Fibroblast of upper back skin (primary cell): ENCODE measurements at places on chromosomes 4 and X.

DNA sequence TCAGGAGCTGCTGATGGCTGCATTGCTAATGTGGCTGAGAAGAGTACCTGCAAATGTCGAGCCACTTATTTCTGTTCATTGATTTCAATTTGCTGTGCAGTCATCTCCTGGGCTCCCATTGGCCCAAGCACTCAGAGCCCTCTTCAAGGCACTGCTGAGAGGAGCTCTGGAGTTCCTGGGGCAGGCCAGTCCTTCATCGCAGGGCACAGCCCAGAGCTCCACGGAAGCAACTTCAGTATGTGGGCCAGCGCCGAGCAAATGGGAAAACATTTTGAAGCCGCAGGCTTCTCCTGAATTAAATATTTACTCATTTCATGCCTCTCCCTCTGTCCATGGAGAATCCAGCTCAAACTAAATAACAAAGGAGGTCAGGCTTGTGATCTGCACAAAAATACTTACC, 383.3 kb downstream of the BCOR start:
- DNase-seq, result no peak

GRCh38 chr4:144350706-144351105, 210.2 kb upstream of the GYPA start:
- peak; percentile 55 for DNase-seq

DNA sequence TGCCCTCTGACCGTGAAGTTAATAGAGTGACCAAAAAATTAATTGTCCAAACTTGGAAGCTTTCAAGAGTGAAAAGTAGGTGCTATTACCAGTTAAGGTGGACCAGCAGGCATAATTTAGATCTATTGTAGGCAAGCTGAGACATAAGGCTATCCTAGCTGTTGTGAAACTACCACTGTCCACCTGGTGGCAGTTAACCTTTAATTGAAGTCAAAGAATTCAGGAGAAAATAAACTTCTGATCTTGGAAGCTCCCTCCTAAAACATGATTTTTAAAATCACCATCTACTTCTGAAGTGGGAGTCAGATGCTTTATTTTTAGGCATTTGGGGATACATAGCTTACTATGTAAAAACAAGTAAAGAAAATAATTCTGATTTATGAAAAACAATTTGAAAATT, 636.3 kb upstream of the HTR2C start:
- no peak for DNase-seq

GRCh38 chr4:145824463-145824862, 114.2 kb downstream of the ZNF827 start:
- no peak for DNase-seq

- no peak for DNase-seq
Measured at GRCh38 chrX:37942170-37942569, 64.2 kb upstream of the SYTL5 start.

- DNase-seq, result no peak
Measured at GRCh38 chr4:40516651-40517050, 113.0 kb downstream of the RBM47 start.

DNA sequence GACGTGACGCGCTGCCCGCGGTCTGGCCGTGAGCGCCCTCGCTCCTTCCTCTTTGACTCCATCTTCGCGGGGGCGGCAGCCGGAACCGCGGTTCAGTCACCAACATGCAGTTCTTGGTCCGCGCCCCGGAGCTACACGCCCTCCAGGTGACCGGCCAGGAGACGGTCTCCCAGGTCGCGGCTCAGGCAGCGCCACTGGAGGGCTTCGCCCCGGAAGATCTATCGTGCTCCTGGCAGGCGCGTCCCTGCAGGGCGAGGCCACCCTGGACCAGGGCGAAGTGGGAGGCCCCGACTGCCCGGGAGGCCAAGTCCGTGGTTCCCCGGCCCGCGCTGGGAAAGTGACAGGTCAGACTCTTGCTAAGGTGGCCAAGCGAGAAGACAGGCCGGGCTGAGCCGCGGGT, 2.9 kb downstream of the TRIML2 start:
- DNase-seq, result no peak

GRCh38 chrX:1265086-1265485, 3.5 kb upstream of the CSF2RA start:
- DNase-seq, result no peak

DNA sequence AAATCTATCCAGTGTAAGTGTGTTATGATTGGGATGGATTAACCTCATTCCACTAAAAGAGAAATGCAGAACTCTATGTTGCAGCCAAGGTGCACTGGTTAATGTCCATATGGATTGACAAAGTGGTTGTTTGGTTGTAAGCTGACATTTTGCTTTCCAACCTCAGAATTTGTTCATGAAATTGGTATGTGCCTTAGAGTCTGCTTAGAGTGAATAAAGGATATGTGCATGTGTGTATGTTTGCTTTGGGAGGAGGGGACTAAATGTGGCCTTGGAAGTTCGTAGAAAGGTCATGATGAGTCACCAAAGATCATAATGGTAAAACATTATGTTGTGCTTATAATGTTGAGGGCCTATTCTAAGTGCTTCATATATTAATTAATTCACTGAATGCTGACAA, 44.1 kb upstream of the MBNL3 start:
- peak; percentile 16 for DNase-seq

DNA sequence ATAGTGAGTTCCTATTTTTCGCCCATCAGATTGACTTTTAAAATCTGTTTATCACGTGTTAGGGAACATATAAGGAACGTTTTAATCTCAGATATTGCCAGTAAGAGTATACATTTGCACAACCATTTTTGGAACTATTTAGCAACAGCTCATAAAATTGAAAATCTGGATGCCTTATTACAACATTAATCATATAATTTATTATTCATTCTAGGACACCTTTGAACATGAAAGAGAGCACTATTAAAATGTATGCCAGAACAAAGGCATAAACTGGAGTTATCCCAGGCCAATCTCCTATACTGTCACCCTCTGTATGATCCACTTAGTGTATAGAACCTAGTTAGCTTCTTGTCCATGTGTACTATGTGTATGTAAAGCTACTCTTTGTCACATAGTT, 579.0 kb upstream of the MAGEB2 start:
- DNase-seq, result no peak

GRCh38 chrX:2894885-2895292, 34.2 kb downstream of the ARSD start:
- peak; percentile 21 for DNase-seq

DNA sequence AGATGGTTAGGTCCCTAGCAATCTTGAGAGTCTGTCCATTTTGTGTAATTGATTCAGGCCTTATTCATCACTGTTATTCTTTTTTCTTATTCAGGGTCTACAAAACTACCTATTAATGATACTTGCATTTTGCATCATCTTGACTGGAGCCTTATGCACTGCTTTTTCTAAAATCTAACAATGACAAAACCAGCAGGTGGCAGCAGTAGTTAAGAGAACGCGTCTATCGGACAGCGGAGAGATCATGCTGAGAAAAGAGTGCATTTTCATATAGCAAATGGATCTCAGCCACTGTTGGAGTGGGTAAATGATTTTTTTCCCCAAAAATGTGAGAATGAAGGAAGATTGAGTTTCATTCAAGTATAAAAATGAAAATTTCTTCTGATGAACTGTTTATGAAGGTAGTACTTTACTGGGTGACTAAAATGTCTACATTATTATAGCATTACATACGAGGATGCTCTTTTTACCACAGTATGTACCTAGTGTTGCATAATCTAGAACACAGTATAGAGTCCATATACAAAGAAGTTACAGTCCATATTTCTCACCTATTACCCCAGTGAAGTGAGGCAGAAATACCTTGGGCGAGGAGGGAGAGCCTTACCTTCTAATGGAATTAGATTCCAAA, 43.2 kb downstream of the TMEM144 start:
- peak; percentile 58 for DNase-seq

GRCh38 chr4:18127030-18127429, 105.5 kb upstream of the LCORL start:
- no peak for DNase-seq
